ENCODE measurements at places on chromosomes 6 and 20. TPM values are rescaled to one million over a fixed set of nuclear protein-coding genes. Genes with fewer than 3 reads are reported as not detected.
A peak's percentile ranks its signal among the peaks of the same experiment; 100 is the strongest.

DNA sequence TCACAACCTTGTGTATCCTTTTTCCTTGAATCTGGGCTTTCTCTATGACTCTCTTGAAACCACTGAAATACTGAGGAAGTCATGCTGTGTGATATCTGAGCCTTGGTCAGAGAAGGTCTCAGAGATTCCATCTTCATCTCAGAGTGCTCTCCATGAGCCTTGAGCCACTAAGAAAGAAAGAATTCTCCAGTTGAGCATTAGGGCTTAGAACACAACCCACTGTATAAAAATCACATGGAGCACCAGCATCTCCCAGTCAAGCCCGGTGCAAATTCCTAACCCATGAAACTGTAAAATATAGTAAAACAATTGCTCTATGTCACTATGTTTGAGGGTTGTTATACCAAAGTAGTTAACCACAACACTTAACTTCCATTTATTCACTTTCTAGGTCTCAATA, 181.4 kb downstream of the MOXD1 start:
- no peaks in the 10 kb centered on the region for H3K27me3 ChIP-seq
- no peaks in the 10 kb centered on the region for H3K4me1 ChIP-seq
- DNase-seq: no peak
- no peak overlapping the region for H3K27ac ChIP-seq
- no peak overlapping the region for H3K4me3 ChIP-seq

DNA sequence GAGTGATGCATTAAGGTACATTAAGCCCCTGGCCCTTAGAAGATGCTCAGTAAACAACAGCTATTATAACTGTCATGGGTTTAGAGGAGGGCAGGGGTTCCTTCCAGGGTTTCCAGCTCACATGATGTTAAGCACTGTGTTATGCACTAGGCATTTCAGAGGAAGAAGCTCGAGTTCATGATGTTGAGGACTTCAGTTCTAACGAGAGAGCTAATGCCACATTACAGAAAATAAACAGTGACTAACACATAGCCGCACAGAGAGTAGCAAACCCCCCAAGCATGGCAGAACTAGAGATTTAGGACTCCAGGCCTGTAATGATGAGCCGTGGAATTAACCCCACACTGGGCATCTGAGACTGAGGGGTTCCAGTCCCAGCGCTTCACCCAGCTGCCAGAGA, 105.2 kb downstream of the UNC5CL start:
- H3K4me1 ChIP-seq: peaks cover 42% of the 10 kb centered on the region
- H3K36me3 ChIP-seq: no peaks in the 10 kb centered on the region
- no peaks in the 10 kb centered on the region for H3K27me3 ChIP-seq
- DNase-seq: no peak

Gene SRSF12
- total RNA-seq: 7.0 TPM

Gene NMBR
- not detected for total RNA-seq

GRCh38 chr6:39777218-39777617, 15.0 kb upstream of the DAAM2 start:
- H3K27ac ChIP-seq: no peak overlapping the region
- H3K4me1 ChIP-seq: no peaks in the 10 kb centered on the region
- DNase-seq: no peak
- no peak overlapping the region for H3K4me3 ChIP-seq

Gene SEMG1
- total RNA-seq: not detected

DNA sequence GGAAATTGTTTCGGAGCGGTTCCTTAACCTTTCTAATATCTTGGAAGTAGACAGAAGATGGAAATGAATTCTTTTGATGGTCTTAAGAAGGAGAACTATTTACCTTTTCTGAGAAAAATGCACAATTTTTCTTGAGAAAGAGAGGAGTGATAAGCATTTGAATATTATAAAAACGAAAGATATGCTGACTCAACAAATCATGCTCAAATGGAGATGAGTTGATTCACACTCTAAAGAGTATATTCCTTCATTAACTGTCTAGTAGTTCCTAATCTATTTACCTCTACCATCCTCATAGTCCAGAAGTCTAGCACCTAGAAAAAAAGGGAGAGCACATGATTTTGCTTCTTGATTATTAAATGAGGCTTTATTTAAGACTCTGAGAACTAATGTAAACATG, 4.1 kb downstream of the TSBP1 start:
- peaks cover 2% of the 10 kb centered on the region for H3K27me3 ChIP-seq
- no peak overlapping the region for H3K27ac ChIP-seq
- H3K4me1 ChIP-seq: peaks cover 17% of the 10 kb centered on the region
- no peak for DNase-seq
- H3K4me3 ChIP-seq: no peak overlapping the region

Gene TAGAP
- 0.10 TPM for total RNA-seq

- H3K4me1 ChIP-seq: no peaks in the 10 kb centered on the region
- H3K27ac ChIP-seq: no peak overlapping the region
- H3K27me3 ChIP-seq: no peaks in the 10 kb centered on the region
Measured at GRCh38 chr6:140684776-140685550, 1310.5 kb upstream of the CITED2 start.

Gene DOK5
- 0.82 TPM for total RNA-seq

DNA sequence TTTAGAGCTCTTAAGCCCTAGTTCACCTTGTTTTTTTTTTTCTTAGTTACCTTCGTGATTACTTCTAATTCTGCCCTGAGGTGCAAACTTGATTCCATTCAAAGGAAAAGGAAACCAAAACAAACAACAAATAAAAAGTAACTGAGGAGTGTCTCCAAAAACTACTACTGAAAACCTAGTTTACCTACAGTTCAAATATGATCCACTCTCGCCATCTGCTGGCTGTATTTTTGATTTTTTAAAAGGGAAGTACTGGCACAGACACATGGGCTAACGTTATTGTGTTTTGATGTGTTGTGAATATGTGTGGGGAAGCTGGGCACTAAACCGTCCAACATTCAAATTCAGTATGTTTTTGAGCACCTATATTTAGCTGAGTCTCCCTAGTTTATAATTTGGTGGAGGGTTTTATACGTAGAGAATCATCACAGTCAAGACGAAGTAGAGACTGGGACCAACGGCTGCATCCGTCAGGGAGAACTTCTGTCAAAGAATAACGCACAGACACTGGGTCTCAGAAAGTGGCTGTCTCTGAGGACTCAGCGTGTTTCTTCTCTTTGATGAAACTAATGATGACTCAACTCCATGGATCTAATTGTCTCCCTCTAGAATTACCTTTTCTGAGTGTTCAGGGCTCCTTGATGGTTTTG, 373.5 kb upstream of the BTBD3 start:
- H3K27ac ChIP-seq: peak overlapping the region; percentile 19
- DNase-seq: peak; percentile 40
- H3K4me1 ChIP-seq: peaks cover 12% of the 10 kb centered on the region
- no peaks in the 10 kb centered on the region for H3K27me3 ChIP-seq

Gene C20orf141
- total RNA-seq: not detected

- H3K4me3 ChIP-seq: no peak overlapping the region
- H3K27ac ChIP-seq: no peak overlapping the region
- H3K27me3 ChIP-seq: no peaks in the 10 kb centered on the region
- H3K4me1 ChIP-seq: no peaks in the 10 kb centered on the region
- no peaks in the 10 kb centered on the region for H3K36me3 ChIP-seq
- no peak for DNase-seq
Measured at GRCh38 chr6:131651782-131652181, 14.7 kb downstream of the ENPP3 start.

DNA sequence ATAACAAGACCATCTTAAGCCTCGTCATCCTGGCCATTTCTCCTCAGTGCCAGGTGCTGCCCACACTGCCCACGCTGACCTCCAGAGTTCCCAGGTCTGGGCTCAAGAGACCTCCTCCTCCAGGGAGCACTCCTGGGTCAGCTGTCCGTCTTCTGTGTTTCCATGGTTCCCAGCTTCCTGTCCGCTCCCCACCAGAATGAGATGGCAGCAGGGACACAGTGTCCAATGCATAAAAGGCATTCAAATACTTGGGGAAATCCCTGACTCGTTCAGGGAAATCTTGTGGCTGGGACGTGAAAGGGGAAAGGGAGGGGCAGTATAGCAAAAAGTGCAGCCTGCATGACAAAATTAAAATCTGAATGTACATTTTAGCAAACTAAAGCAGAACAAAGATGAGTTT, 54.3 kb downstream of the SLC23A2 start:
- DNase-seq: no peak
- H3K36me3 ChIP-seq: no peaks in the 10 kb centered on the region
- H3K27me3 ChIP-seq: no peaks in the 10 kb centered on the region
- no peak overlapping the region for H3K4me3 ChIP-seq
- peaks cover 7% of the 10 kb centered on the region for H3K4me1 ChIP-seq
- H3K27ac ChIP-seq: no peak overlapping the region

DNA sequence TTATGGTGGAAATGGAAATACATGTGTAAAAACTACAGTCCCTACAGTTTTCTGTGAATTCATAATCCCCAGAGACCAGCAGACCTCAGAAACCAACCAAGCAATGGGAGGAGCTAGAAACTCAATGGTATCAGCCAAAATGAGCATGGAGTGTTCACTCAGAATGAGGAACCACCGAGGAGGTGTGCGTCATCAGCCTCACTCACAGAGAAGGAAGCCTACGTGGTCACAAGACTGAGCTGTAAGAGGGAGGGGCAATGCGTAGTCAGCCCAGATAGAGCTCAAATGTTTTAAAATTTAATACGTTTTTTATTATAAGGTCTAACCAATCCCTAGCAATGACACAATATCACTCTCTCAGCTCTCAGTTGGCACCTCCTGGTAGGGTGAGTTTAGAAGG, 17.4 kb downstream of the MYLK4 start:
- no peaks in the 10 kb centered on the region for H3K27me3 ChIP-seq
- H3K36me3 ChIP-seq: no peaks in the 10 kb centered on the region
- DNase-seq: peak; percentile 46

Gene WFDC12
- total RNA-seq: not detected

Gene IMPG1
- total RNA-seq: not detected

Gene PTGIS
- 1.9 TPM for total RNA-seq

Gene MRPL18
- 64.6 TPM for total RNA-seq

Gene C20orf144
- total RNA-seq: not detected

Gene DDX27
- total RNA-seq: 38.3 TPM

GRCh38 chr6:44217332-44218143, 812 bp downstream of the MYMX start:
- peak; percentile 25 for DNase-seq
- no peak overlapping the region for H3K4me3 ChIP-seq
- H3K36me3 ChIP-seq: no peaks in the 10 kb centered on the region
- H3K27me3 ChIP-seq: peaks cover 6% of the 10 kb centered on the region
- no peak overlapping the region for H3K27ac ChIP-seq

DNA sequence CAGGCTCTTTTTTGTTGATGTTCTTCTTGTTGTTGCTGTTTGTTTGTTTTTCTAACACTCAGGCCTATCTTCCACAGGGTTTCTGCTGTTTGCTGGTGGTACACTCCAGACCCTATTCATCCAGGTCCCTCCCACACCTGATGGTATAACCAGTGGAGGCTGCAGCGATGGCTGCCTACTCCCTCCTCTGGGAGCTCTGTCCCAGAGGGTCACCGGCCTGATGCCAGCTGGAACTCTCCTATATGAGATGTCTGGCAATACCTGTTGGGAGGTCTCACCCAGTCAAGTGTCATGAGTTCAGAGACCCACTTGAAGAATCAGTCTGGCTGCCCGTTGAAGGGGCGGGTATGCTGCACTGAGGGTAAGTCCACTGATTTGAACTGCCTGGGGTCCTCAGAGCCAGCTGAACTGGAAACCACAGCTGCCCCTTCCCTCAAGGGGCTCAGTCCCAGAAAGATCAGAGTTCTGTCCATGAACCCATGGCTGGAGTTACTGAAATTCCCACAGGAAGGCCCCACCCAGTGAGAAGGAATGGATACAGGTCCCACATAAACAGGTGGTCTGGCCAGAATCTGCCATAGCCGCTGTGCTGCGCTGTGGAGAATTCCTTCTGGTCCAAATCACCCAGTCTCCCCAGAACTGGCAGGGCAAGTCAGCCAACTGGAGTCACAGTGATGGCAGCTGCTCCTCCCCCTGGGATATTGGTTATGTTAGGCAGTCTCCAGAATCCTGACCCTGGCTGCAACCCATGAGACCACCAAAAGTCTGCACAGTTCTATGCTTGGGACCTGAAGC, 664.4 kb downstream of the FRK start:
- H3K27ac ChIP-seq: no peak overlapping the region
- H3K27me3 ChIP-seq: no peaks in the 10 kb centered on the region
- H3K4me1 ChIP-seq: no peaks in the 10 kb centered on the region
- no peak for DNase-seq
- no peak overlapping the region for H3K4me3 ChIP-seq

Gene ZNF391
- 6.0 TPM for total RNA-seq

- peak overlapping the region; percentile 22 for H3K27ac ChIP-seq
- no peaks in the 10 kb centered on the region for H3K27me3 ChIP-seq
- H3K4me1 ChIP-seq: peaks cover 70% of the 10 kb centered on the region
- peaks cover 3% of the 10 kb centered on the region for H3K36me3 ChIP-seq
- peak; percentile 68 for DNase-seq
Measured at GRCh38 chr20:57685146-57685758, 24.6 kb downstream of the PMEPA1 start.

Gene GRM1
- total RNA-seq: 0.07 TPM

DNA sequence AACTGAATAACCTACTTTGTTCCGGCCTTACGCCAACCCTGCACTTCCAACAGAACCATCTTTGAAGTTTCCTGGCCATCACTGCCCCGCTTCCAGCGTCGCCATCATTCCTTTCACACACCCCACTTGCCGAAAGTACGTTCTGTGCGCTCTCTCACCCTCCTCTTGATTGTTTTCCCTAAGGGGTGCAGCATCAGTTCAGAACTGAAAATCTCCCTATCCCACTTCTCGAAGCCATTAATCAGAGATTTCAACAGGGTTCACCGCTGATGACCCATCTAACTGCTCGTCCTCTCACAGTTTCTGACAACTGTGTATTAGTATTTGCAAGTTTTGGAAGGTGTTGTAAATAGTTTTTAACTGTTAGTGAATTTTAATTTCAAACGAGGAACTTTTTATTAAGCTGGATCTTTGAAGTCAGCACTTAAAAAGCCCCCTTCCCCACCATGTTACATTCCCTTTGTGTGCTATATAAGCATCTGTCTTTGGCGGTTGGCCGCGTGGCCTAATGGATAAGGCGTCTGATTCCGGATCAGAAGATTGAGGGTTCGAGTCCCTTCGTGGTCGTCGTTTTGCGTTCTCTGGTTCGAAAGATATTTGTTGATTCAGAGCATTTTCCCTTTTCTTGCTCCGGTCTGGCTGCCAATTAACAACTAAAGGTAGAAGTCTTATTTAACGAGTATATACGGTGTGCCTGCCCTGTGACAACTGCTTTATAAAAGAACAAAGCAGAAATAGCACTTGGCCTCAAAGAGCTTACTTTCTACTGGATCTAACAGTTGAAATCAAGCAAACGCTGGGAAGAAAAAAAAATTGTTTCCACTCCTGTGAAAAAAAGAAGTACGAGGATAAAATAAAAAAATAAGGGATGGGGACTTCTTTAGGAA, 42.6 kb downstream of the TRIM27 start:
- peak overlapping the region; percentile 82 for H3K4me3 ChIP-seq
- H3K27ac ChIP-seq: no peak overlapping the region
- peak; percentile 34 for DNase-seq
- peaks cover 13% of the 10 kb centered on the region for H3K27me3 ChIP-seq

- peaks cover 6% of the 10 kb centered on the region for H3K4me1 ChIP-seq
- no peaks in the 10 kb centered on the region for H3K36me3 ChIP-seq
- H3K27ac ChIP-seq: no peak overlapping the region
- H3K27me3 ChIP-seq: no peaks in the 10 kb centered on the region
- peak; percentile 91 for DNase-seq
Measured at GRCh38 chr20:9200620-9201019, 131.7 kb downstream of the PLCB4 start.

Gene SIRPB2
- total RNA-seq: not detected

Gene PPP1R14C
- total RNA-seq: 6.6 TPM

Gene APOM
- 0.89 TPM for total RNA-seq
